ENCODE measurements at places on chromosomes 6 and 20. TPM values are rescaled to one million over a fixed set of nuclear protein-coding genes. Genes with fewer than 3 reads are reported as not detected.

- no peak for DNase-seq
Observed at GRCh38 chr20:35326021-35326739, 34.0 kb upstream of the FAM83C start.

DNA sequence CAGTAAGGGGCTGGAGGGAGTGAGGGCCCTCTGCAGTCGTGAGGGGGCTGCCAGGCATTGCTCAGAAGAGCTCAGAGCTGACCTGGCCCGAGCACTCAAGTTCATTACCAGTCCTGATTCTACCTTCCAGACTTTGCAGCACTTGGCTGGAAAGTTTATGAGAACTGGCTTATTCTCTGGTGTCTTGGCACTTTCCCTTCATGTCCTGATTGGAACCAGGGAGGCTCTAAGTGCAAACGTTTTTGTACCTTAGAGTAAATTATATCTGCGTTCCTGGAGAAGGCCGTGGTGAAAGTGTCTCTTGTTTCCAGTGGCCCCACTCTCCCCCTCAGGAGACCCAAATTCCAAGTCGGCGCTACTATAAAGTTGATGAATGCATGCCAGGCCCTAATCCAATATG lies 402.3 kb downstream of the CDC5L start:
- DNase-seq = no peak

GRCh38 chr20:1440024-1440423 lies 26.6 kb downstream of the NSFL1C start:
- DNase-seq = no peak

DNA sequence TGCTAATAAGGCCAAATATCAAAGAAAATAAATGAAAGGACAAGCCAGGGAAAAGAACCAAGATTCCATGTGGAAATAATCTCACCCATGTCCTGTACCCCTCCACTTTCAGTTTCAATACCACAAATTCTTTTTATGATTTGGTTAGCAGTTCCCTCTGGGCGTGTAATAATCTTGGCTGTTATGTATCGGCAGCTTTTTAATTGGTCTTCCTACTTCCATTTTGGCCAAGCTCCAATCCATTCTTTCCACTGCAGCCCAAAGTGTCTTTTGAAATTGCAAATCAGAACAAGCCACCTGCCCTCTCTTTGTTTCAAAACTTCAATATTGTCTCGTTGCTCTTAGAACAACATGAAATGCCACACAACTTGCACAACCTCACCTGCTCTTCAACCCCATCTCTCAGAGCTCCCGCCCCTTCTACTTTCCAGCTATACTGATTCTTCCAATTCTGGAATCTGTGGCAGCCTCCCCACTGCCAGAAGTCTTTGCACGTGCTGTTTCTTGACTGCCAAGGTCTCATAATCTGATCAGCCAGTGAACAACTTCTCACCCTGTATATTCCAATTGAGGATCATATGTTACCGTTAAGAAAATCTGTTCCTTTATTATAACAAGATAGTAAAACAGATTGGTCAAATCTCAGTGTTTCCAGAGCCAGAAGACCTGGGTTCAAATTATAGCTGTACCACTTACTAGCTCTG lies 354.5 kb downstream of the CBLN4 start:
- DNase-seq = no peak

DNA sequence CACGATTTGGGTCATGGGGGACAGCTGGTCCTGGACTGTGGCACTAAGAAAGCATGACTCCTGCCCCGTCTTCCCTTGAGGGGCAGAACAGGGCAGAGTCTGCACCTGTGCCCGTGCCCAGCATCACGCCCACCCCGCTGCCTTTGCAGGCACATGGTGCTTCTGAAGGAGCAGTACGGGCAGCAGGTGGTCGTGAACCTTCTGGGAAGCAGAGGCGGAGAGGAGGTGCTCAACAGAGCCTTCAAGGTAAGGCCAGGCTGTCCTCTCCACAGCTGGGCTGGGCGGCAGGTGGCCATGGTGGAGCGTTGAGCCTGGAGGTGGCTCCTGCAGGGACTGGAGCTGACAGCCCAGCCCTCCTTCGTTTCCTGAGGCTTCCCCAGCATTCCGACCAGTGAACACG lies 77.4 kb downstream of the SYNJ2 start:
- DNase-seq = no peak

DNA sequence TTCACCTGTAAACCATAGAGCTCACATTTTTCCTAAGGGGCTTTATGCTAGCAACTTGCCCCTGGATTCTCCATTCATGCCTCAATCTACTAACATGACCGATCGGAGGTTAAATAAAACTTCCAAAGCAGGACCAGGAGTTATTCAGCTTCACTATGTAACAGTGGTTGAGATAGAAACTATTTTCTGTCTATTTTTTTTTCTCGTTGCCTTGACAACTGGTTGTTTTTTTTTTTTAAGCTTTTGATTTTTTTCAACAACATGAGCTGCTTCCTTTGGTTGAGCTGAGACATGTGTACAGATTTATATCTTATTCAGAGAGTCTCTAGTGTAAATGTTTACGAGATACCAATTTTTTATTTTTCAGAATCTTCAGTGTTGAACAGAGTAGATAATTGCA lies 85.7 kb downstream of the SHLD1 start:
- DNase-seq = no peak

The TMEM244 gene
- not detected for polyA plus RNA-seq

The BNIP5 gene
- 0.05 TPM for polyA plus RNA-seq
